Activated CD4-positive, alpha-beta memory T cell treated with anti-CD3 and anti-CD28 coated beads, Interleukin-2, amount 10 ng/mL, durations not matched to agents 7 days and 5 days (primary cell): ENCODE measurements at places on chromosomes 6 and 20.

DNA sequence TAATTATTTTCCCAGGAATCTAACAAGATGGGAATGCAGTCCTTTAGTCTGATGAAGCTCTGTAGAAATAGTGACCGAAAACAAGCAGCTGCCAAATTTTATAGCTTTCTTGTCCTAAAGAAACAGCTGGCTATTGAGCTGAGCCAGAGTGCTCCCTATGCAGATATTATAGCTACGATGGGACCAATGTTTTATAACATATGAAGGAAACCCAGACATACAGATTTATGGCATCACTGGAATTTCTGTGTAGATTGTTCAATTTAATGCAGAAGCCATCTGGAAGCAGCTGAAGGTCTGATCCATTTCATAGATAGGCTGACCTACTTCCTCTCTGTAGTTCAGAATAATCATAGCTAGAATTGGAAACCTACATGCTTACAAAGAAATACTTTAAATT is 11.8 kb upstream of the SNPH start:
- no peak for DNase-seq

GRCh38 chr6:85016726-85017125 is 252.3 kb upstream of the TBX18 start:
- no peak for DNase-seq

- no peak for DNase-seq
Observed at GRCh38 chr6:40387127-40387870, 199.9 kb downstream of the LRFN2 start.

DNA sequence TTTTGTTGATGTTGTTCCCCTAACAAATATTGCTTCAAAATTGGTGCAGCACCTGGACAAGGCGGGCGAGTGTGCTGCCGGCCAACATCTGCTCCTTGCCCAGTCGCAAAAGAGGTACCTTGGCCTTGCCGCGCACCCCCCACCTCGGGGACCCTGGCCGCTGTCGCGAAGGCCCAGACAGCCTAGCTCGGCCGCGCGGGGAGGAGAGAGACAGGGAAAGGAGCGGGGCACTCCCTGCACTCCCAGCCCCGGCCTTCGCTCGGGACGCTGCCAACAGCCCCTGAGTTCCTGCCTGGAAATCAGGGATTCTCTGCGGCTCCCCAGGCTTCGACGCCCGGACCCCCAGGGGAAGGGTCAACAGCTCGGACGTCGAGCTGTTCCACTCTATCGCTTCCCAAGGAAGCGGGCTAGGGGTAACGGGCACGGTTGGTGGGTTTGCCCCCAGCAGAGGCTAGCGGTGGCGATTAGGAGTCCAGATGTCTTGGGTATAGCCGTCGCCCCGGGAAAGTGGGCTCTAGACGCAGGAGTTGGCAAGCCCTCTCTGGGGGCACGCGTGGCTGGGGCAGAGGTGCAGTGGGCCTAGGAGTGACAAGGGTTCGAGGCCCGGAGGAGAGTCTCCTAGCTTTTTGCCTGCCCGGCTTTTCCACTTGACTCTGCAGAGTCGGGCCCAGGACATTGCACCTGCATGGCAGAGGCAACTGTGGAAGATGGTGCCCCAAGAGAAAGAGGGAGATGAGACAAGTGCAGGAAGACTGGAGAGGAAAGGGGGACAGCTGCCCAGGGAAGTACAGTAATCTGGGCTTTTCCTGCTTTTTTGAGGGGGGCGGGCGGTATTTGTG is 8.2 kb downstream of the POU3F2 start:
- DNase-seq = no peak

GRCh38 chr20:44838521-44838920 is 28.2 kb upstream of the RIMS4 start:
- no peak for DNase-seq

GRCh38 chr6:43124481-43124880 is 46.6 kb upstream of the SRF start:
- no peak for DNase-seq

GRCh38 chr6:149217466-149217888 is 100.0 kb upstream of the TAB2 start:
- no peak for DNase-seq

- no peak for DNase-seq
Observed at GRCh38 chr6:77620278-77620882, 32.5 kb upstream of the MEI4 start.

DNA sequence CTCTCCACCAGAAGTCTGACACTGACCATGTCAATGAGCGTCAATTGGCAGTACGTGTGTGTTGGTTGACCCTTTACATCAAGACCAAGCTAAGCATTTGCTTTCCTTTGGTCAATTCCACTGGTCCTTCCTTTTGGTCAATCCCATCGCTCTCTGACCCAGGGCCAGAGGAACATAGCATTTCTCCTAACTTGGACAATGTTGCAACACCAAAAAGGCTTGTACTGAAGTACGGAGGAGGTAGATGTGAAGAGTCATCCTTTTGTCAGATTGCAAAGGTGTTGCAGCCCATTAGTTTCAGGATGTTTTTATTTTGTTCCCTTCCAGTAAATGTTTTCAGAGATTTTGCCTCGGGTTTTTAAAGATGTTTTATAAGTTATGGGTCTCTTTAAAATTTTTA is 24.6 kb downstream of the EDN1 start:
- DNase-seq = no peak

DNA sequence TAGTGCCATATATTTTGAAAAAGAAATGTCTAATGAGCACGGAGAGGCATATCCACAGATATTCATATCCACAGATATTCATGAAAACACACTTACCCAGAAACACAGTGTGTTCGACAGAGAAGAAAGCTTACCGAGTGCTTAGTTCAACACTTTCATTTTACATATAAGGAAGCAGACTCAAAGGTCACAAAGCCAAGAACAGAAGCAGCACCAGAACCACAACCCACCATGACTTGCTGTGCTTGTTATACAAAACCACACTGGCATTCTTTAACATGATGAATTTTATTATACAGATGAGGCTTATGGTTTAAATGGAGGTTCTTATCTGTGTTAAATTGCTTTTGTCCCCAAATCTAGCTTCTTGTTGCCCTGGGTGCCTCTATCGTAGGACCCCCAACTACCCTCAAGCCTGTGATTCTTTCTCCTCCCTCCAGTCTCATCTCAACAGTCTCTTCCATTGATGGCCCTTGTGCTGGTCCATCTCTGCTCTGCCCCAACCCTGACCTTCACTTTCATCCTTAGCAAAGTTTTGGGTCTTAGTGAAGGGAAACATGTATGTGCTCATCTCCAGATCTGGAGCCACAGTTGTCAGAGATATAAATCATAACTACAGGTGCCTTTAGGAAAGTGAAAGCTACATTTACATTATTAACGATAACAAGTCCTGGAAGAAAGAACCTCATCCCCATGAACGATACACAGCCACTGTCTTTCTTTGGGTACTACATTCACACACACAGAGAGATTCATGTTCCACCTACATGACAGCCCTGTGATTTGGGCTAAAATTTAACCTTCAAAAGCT is 40.0 kb downstream of the SF3B5 start:
- peak; percentile 64 for DNase-seq

DNA sequence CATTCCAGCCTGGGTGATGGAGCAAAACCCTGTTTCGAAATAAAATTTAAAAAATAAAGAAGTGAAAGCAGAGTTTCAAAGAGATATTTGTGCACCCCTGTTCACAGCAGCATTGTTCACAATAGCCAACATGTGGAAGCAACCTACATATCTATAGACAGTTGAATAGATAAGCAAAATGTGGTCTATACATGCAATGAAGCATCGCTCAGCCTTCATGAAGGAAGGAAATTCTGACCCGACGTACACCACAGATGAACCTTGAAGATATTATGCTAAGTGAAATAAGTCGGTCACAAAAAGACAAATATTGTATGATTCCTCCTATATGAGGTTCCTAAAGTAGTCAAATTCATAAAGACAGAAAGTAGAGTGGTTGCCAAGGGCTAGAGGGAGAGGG is 6.5 kb upstream of the NCOA6 start:
- DNase-seq = no peak

- no peak for DNase-seq
Observed at GRCh38 chr20:23111944-23112342, 25.8 kb upstream of the CD93 start.

GRCh38 chr6:49662231-49662891 is 25.7 kb upstream of the RHAG start:
- DNase-seq = no peak

DNA sequence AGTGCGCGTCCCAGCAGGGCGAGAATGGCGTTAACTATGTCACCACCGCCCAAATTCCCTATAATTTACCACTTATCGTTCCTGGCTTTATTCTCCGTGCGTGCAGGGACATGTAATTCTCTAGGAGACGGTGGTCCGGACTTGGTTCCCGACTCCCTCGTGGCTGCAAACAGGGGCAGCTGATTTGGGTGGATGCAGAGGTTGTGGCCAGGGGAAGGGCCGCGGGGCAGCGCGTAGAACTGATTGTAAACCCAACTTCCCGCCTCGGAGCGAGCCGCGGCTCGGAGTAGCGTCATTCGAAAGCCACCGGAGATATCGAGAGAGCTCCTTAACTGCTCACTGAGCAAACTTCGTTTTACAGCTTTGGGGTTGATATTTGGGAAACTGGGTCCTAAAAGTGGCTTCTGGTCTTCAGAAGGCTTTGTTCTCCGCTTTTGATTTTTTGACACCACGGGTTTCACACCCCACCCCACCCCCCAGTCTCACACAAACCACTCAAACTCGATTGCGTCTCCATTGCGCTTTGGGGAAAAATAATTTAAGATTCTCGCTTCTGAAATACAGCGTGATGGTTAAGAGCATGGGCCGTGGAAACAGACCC is 17.5 kb upstream of the ZSCAN9 start:
- DNase-seq = peak; percentile 35
